ENCODE measurements at places on chromosomes 3 and 15.

- DNase-seq, result no peak
These were observed 53.2 kb downstream of the PGPEP1L start for GRCh38 chr15:98954411-98954810.

DNA sequence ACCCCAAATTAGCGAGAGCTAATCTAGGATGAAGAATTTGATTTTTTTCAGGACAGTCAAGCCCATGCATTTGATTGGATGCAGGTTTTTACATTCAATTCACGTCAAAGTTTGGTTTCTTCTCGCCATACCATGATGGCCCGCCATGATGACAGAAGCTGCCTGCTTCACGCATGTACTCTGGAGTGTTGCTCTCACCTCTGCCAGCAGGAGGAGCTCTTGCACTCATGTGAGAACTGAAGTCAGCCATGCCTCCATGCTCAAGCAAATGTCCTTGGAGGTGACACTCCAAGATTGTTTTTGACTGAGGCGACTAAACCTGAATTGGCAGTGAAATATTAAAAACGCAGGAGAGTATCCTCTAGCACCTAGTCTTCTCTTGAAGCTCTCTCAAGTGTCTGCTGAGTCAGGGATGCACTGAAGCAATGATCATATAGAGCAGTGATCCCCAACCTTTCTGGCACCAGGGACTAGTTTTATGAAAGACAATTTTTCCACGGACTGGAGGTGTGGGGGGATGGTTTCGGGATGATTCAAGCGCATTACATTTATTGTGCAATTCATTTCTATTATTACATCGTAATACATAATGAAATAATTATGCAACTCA, 120.9 kb downstream of the SAMMSON start:
- no peak for DNase-seq

GRCh38 chr3:110324171-110324705, 747.4 kb upstream of the NECTIN3 start:
- DNase-seq, result no peak

- DNase-seq, result no peak
These were observed 17.8 kb upstream of the MAP4 start for GRCh38 chr3:48034000-48034516.

GRCh38 chr15:63819645-63820044, 14.1 kb downstream of the HERC1 start:
- DNase-seq, result no peak

GRCh38 chr3:14508966-14509795, 31.0 kb downstream of the GRIP2 start:
- DNase-seq, result no peak

DNA sequence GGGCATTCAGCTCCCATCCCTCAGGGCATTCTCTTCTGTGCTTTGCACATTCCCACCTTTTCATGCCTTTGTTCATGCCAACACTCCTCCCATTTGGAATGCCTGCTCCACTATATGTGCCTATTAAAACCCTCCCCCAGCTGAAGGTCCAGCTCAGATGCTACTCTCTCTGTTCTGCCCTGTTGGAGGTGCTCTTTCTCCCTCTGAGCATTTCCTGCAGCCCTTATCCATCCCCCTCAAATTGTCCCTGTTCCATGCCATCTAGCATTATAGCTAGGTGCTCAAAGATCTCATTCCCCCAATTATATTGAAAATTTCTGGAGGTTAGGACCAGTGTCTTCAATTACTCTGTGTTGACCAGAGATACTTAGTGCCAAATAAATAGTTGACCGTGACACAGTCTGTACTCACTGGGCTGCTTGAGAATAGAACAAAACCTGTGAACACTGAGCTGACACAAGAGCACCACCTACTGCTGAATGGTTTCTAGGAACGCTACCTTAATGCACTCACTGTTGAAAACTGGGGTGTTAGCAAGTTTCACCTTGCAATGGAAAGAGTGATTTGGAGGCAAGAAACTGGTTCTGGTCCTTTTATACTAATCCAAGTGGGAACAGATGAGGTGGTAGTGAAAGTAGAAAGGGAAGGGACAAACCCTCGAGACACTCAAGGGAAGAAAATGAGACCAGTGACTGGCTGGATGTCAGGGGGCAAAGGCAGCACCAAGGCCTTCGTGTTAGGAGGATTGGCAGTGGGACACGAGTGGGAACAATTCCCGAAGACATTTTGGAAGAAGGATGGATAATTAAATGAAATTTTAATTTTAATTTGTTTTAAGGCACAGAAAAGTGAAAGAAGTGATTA, 289.8 kb upstream of the ROPN1 start:
- DNase-seq, result no peak

GRCh38 chr3:129783470-129783869, 110.0 kb downstream of the TMCC1 start:
- DNase-seq, result no peak

DNA sequence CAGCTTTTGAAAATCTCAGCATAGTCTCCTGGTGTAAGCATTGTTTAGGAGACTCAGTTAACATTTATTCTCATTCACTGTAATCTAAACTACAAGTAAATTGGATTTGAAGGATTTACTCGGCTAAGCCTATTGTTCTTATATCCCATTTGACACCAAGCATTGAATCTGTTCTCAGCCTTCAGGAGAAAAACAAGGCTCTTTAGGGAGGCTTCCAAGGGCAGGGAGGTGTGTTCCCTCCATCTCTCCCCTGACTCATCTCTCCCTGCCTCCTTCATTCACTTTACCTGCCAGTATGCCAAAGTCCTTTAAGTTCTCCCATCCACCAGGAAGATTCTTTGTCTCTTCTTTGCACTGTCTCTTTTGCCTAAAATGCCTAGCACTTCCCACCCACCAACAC, 347.8 kb downstream of the MFSD1 start:
- no peak for DNase-seq

GRCh38 chr3:17231537-17232261, 346.9 kb downstream of the PLCL2 start:
- DNase-seq, result no peak

DNA sequence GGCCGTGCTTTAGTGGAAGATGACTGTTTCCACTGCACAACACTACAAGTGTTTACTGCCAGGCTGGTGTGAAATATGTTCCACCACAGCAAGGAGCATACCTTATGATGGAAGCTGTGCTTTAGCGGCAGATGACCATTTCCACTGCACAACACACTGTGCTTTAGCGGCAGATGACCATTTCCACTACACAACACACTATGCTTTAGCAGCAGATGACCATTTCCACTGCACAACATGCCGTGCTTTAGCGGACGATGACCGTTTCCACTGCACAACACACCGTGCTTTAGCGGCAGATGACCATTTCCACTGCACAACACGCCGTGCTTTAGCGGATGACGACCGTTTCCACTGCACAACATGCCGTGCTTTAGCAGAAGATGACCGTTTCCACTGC, 2.8 kb downstream of the ZNF717 start:
- DNase-seq, result no peak

DNA sequence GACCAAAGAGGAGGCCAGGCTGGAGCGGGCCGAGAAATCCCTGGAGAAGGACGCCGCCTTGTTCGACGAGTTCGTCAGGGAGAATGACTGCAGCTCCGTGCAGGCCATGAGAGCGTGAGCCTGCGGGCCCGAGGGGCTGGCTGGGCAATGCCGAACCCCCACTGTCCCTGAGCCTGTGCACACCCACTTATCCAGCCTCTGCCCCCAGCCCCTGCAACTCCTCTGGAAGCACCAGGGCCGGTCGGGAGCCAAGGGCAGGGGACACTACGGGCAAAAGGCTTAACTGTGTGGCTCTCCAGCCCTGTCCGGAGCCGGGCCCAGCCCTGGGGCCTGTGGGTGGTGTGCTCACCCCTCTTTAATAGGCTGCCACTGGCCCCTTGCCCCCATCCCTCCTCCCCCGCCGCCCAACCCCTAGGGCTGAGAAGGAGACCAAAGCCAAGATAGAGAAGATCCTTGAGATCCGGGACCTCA, 24.0 kb downstream of the CFAP100 start:
- no peak for DNase-seq

- DNase-seq, result no peak
These were observed 131.6 kb downstream of the NLGN1 start for GRCh38 chr3:173529062-173529711.

GRCh38 chr3:52231502-52232278, 6.2 kb upstream of the TLR9 start:
- DNase-seq, result no peak

DNA sequence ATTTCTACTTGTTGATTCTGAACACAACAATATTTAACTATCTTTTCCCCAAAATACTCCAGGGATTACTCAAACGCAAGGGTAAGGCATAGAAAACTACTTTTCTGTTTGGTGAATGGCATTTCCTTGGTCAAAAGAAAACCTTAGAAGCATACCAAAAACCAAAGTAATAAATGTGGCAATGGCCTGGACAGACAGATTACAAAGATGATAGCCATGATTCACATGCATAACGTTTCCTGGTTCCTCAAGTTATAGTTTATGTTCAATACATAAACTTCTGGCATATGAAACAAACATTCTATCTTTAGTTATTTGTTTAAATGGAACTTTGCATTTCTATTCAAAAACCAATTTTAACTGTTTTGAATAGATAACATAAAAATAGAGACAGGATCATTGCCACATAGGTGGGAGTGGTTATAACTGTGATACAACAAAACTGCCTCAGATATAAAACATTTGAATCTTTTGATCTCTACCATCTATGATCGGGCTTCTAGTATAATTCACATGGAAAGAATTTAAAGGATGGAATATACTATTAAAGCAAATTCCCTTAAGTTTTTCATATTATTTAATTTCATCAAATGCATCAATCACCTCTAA, 32.1 kb downstream of the FOXP1 start:
- no peak for DNase-seq

GRCh38 chr3:60215946-60216345, 1035.3 kb downstream of the FHIT start:
- no peak for DNase-seq

GRCh38 chr3:70433091-70433490, 120.7 kb upstream of the MDFIC2 start:
- no peak for DNase-seq

GRCh38 chr3:186962445-186962844, 32.1 kb downstream of the ST6GAL1 start:
- no peak for DNase-seq

GRCh38 chr15:92990031-92990430, 89.9 kb downstream of the CHD2 start:
- no peak for DNase-seq

- no peak for DNase-seq
These were observed 32.1 kb upstream of the ST3GAL6 start for GRCh38 chr3:98730886-98731537.

DNA sequence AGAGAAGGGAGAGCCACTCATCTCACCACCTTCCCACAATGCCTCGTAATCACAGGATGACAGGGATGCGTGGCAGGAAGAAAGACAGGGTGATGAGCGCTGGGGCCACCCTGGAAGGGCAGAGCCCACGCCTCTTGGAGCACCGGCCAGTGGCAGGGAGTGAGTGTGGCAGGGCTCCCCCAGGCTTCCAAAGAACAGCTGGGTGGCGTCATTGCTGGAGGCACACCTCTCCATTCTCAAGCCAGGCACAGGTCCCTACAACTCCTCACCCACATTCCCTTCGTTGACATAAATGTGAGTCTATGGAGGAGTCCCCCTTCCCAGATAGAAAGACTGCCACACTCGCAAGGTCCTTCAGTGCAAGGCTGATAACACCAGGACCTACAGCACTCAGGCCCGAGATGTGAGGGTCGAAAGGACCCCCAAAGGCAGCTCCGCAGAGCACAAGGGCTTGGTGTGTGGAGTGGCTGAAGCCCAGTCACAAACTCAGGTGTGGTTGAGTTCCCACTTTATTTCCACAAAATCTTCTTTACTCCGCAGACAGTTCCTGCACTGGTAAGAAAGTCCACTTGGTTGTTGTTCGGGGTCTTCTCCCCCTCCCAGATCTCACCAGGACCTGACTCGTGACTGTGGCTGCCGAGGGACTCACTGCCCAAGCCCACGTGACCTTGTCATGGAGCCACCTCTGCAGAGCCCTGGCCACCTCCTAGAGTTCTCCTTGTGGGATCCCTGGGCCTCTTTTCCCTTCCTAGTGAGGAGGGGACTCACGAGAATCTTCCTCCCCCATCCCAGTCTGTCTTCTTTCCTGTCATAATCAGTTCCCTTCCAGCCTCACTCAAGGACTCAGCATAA, 22.4 kb upstream of the CORO2B start:
- no peak for DNase-seq

GRCh38 chr15:82909080-82909815, 43.3 kb downstream of the HOMER2 start:
- no peak for DNase-seq

GRCh38 chr3:43649365-43649968, 27.7 kb upstream of the ANO10 start:
- no peak for DNase-seq

GRCh38 chr15:65058394-65059368, 9.1 kb downstream of the RASL12 start:
- DNase-seq, result no peak
